Stimulated activated CD4-positive, alpha-beta T cell treated with anti-CD3 and anti-CD28 coated beads, Interleukin-2, amount 100 ng/mL, for 4 hours (primary cell): ENCODE measurements at places on chromosomes 5 and 9.

DNA sequence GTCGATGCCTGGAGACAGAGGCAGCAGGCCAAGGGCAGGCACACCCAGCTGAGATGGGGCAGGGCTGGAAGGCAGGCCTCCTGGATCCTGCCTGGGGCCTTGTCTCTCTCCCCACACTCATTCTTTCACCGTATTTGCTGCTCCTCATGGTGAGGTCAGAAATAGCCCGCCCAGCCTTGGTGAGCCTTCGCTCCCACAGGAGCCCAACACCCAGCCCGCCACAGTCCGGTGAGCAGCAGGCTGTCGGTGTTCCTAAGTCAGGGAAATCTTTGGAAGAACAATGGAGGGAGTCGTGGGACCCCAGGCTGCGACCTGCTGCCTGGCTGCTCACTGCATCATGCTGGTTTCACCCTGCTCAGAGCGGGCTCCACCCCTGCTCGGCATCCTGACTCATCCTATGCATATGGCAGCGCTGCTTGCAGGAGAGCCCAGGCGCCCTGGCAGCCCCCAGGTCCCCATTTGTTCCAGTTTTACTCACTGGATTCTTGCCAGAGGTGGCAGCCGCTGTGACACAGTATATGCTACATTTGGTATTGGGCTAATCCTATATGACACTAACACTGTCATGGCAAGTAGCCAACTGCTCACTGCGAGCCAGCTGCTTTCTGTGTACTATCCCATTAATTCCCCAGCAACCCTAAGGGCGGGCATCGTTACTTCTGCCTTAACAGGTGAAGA, 53.2 kb upstream of the NCS1 start:
- DNase-seq = no peak

DNA sequence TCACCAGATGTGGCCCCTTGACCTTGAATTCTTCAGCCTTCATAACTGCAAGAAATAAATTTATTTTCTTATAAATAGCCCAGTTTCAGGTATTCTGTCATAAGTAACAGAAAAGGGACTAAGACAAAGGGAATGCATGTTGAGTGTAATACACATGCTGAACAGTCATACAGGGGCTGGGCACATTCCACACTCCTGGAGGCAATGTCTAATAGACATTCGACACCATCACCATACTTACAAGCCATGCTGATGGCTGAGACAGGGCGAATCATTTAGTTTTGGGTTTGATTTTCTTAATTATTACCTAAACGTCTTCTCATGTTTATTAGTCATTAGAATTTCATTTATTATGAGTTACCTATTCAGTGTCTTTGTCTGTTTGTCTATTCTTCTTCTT, 68.5 kb downstream of the TENT4A start:
- DNase-seq = no peak

GRCh38 chr5:115096034-115096769, 73.5 kb downstream of the TRIM36 start:
- no peak for DNase-seq

- no peak for DNase-seq
Observed at GRCh38 chr5:125856949-125857348, 566.3 kb upstream of the GRAMD2B start.

GRCh38 chr9:135797507-135798262, 95.7 kb downstream of the KCNT1 start:
- DNase-seq = no peak

DNA sequence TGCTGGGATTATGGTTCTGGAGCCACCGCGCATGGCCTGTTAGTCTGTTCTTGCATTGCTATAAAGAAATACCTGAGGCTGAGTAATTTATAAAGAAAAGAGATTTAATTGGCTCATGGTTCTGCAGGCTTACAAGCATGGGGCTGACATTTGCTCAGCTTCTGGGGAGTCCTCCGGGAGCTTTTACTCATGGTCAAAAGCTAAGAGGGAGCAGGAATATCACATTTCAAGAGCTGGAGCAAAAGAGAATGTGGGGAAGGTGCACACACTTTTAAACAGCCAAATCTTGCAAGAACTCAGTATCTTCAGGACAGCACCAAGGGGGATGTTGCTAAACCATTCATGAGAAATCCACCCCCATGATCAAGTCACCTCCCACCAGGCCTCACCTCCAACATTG, 12.1 kb downstream of the JAK2 start:
- DNase-seq = no peak

GRCh38 chr9:98575379-98576346, 133.1 kb downstream of the GABBR2 start:
- DNase-seq = no peak

DNA sequence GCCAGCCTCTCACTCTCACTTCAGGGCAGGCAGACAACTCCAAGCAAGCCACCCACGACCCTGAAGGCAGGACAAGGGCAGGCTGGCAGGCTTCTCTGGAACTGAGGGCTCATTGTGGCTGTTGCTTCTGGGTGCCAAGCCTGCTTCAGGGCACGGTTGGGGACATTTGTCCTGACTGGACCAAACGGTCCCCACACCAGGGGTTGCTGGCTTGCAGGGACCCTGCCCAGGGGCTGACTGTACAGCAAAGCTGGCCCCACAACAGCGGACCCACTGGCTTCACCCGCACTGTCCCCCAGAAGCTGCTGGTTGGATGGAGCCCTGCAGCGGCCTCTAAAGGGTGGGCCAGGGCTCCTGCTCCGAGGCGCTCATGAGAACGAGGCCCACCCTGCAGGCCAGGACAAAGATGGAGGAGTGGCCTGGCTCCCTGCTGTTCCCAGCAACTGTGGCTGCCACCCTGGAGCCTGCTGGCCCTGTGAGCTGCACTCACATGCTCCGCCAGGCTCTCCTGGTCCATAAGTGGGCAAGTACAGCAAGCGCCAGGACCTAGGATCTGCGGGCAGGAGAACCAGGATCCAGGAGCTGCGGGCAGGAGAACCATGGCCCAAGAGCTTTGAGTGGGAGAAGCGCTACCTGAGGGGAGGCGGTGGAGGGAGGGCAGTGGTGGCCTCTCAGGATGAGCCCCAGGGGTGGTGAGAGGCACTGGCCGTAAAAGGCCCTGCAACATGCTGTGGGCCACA, 34.4 kb upstream of the NSMF start:
- DNase-seq = no peak
